Glutamatergic neuron (in vitro differentiated cells): ENCODE measurements at places on chromosomes 4 and X. TPM values are rescaled to one million over a fixed set of nuclear protein-coding genes. Genes with fewer than 3 reads are reported as not detected.

HTRA3 gene
- 0.64 TPM for total RNA-seq

OCIAD1 gene
- total RNA-seq, result 163 TPM

DNA sequence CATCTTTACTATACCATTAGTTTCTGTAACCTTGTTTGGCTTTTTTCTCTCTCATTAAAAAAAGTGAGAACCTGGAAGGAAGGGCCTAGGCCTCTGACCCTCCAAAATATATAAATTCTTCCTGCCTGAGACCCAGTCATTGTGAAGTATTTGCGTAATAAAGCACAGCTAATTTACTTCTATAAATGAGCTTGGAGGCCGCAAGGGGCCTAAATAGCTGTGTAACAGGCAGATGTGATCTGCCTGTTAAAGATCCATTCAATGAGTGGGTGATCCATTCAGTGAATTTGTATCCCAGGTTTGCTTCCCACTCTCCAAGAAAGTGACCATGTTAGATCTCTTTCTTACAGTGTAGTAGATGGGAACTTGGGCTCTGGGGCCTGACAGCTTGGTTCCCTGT is 595 bp upstream of the PYURF start:
- DNase-seq, result no peak

GRCh38 chr4:77006753-77007353 is 57.3 kb downstream of the SEPTIN11 start:
- DNase-seq, result no peak

- DNase-seq, result no peak
Measured at GRCh38 chrX:81120258-81120935, 81.3 kb downstream of the HMGN5 start.

DNA sequence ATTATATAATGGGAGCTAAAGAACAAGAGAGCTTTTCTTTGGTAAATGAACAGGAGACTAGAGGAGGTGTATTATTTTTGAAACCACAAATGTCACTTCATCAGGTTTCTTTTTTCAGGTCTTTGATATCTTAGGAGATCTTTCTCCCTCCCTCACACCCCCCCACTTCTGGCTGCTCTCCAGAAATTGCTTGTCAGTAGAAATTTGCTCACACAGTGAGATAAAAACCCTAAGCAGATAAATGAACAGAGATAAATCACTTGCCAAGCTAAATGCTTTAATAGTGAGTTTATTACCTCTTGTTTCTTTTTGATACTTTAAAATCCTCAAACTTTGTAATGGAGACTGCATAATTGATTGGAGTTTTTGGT is 421.2 kb upstream of the TENM3 start:
- no peak for DNase-seq

GRCh38 chr4:53273726-53274125 is 92.1 kb downstream of the SCFD2 start:
- DNase-seq, result no peak

SMARCA5 gene
- 107 TPM for total RNA-seq

GRCh38 chrX:66042307-66043077 is 2.6 kb upstream of the VSIG4 start:
- DNase-seq, result no peak

DNA sequence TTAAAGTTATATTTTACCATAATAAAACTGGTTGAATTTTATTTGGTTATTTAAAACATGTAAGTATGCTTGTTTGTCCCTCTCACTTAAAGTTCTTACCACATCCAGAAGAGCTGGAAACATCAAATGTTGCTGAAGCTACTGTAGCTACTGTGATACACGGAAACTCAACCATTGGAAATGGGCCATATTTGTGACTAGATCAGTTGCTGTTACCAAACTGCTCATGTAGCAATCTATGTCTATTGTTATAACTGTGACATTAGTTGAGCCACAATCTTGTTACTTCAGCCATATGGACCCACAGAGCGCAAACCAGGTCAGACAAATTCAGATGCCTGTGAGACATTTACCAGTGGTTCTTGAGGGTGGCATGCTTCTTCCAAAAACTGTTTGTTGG is 41.6 kb downstream of the NDNF start:
- DNase-seq, result no peak

DMRTC1 gene
- total RNA-seq, result 1.4 TPM

GAGE2A gene
- not detected for total RNA-seq

UGT2B15 gene
- total RNA-seq, result not detected

DCAF12L2 gene
- 0.51 TPM for total RNA-seq

- DNase-seq, result no peak
Measured at GRCh38 chr4:42555828-42556227, 101.1 kb downstream of the ATP8A1 start.

PDE6B gene
- total RNA-seq, result 2.3 TPM

GRCh38 chr4:12439633-12440305 is 1011.1 kb upstream of the HS3ST1 start:
- no peak for DNase-seq

DNA sequence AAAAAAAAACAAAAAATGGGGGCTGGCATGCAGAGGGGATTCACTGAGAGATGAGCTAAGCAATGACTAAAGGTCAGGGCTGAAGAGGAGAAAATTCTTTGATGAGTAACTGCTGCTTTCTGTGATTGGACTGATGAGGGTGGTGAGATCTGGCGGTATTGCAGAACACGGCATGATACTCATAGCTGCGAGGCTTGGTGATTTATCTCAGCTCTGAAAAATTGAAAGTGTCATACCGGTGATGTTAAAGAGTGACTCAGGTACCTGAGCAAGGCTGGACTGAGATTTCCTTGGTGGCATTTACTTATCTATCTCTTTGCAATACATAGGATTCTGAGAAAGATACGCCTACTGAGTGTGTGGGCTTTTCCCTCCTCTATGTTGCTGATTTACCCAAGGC is 204.1 kb upstream of the DDX53 start:
- DNase-seq, result no peak

NPY1R gene
- 0.54 TPM for total RNA-seq

CXCL9 gene
- total RNA-seq, result not detected

CFAP47 gene
- 0.17 TPM for total RNA-seq

DNA sequence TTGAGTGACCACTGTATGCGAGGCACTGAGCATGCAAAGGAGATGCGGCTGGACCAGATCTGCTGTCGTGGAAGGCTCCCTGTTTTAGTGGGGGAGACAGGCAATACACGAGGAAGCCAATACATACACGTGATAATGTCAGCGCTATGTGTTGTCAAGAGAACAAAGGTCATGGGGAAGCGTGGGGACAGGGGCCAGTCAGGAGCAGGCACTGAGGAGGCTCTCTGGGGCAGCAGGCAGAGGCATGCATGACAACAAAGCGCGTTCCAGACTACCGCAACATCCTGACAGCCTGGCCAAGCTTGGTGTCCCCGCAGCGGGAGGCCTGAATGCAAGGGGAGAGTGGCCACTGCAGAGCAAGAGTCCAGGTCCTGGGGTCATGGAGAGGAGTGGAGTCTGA is 61.9 kb downstream of the DCTD start:
- DNase-seq, result no peak

DNA sequence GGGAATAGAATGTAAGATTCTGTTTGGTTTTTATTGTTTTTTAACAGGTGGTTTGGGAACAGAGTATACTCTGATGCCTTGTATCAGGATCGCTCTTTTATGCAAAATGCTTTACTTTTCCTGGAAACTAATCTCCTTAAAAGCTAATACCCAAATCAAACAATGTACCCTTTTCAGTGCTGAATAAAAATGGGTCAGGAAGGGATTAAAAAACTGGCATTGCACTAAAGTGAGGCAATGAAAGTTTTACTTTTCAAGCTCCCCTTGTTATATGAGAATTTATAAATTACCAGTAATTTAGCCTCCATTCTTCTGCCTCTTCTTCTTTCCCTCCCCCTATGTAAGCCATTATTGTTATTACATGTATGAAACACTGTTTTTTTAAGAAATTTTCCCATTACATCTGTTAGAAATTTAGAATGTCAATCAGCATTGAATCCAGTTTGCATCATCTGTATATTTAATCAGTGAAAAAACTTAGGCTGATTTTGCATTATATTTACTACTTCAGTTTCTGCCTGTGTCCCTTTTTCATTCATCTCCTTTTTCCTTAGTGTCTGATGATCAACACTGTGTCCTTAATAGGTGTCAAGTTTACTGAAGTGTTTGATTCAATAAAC is 89.7 kb upstream of the NPNT start:
- DNase-seq, result no peak

PAGE2 gene
- total RNA-seq, result not detected

- DNase-seq, result no peak
Measured at GRCh38 chrX:70423936-70424675, 992 bp downstream of the GDPD2 start.

- DNase-seq, result no peak
Measured at GRCh38 chr4:167114416-167114971, 119.8 kb downstream of the SPOCK3 start.

VAMP7 gene
- 19.5 TPM for total RNA-seq

DNA sequence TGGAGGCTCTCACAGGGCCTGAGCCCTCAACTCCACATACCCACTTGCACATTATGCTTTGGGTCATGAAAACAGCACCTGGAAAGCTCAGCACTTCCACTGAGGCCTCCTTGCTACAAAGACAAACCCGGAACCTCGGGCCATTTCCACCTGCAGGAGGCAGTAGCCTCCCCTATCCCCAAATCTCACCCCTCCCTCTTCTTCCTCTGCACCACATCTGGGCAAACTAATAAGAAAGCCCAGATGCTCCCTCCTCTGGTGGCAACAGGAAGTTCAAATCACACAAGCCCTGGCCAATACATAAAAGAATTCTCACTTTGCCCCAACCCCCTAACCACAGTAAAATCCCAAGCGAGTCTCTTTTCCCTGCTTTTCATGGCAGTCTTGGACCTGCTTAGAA is 136.4 kb downstream of the MAPK10 start:
- DNase-seq, result no peak

DNA sequence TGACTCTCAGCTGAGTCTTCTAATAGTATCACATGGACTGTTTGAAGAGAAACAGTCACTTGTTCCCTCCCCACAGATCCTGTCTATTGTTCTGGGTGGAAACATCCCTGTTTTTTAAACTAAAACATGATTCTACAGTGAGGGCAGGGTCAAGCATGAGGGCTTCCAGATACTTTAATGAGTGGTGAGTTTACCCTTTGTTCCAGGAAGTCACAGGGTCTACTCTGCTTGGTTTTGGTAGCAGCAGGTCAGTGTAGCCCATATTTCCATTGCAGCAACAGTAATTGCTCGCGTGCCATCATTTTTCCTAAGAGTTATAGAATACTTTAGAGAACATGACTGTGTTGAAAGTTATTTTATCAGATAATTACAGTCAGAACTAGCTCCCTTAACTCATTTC is 87.4 kb downstream of the ZNF732 start:
- no peak for DNase-seq

DNA sequence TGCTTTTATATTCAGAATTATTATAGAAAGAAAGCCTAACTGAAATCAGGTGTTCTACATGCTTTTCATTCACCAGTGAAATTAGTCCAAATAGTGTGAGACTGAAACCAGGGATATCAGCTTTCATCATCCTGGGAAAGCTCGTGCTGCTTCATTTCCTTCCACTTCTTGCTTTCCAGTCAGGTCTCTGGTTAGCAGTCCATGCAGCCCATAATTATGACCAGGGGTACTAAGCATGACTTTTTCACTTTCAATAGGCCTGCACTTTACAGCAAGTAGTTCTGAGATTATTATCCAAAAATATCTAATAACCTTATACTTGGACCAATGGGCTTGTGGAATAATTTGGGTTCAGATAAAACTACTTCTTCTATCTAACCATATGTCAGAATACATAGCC is 673.2 kb upstream of the MAGEB2 start:
- no peak for DNase-seq

DNA sequence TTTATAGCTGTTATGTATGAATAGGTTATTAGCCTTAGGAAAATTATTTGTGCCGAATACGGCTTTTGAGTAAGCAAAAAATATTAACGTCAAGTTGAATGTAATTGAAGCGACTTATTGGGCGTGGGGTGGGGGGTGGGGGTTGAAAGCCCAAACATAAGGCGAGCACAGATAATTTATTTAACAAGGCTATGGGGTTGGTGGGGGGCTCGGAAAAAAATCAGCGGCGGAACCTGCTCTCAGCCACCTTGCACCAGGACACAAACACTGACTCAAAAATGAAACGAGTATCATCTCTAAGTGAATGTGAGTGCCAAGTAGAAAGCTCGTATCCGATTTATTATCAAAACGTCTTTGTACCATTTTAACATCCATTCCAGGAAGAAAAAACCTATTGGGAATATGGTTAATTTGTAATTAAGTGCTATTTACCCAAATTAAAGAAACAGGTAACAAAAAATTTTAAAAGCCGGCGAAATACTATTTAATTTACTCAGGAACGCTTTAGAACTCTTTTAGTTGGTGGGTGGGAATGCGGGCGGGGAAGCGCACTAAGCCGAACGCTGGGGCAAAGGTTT is 902 bp upstream of the LARP1B start:
- DNase-seq, result no peak

GNRHR gene
- total RNA-seq, result not detected

DNA sequence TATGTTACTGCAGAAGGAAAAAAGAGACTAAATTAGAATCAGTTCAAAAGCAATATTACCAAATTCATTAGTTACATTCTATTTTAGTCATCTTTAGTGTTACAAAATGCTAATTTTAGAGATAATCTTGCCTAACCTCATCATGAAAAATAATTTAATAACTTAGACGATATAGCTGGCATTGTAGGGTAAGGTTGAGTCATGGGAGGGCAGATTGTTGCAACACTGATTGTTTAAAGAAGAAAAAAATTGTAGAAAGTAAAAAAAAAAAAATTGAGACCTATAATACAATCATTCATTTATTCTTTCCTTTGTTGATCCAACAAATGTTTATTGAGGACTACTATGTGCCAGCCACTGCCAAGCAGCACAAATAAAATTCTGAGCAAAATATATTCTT is 330.9 kb downstream of the GBA3 start:
- DNase-seq, result no peak

DNA sequence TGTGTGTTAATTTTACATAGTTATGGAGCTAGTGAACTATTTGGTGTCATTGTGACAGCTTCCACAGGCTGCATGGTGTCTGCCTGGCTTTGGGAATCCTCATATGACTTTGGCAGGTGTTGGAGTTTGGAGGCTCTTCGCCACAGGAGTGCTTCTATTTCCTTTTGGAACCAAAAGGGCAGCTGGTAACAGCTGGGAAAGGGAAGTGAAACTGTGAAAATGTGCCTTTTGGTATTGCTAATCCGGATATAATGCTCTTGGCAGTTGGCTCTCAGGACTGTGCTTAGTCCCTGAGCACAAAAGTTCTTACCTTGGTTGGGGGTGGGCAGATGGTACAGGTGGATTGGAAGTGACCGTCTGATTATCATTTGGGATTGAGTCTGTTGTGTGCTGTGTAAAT is 18.1 kb downstream of the OFD1 start:
- DNase-seq, result no peak

DNA sequence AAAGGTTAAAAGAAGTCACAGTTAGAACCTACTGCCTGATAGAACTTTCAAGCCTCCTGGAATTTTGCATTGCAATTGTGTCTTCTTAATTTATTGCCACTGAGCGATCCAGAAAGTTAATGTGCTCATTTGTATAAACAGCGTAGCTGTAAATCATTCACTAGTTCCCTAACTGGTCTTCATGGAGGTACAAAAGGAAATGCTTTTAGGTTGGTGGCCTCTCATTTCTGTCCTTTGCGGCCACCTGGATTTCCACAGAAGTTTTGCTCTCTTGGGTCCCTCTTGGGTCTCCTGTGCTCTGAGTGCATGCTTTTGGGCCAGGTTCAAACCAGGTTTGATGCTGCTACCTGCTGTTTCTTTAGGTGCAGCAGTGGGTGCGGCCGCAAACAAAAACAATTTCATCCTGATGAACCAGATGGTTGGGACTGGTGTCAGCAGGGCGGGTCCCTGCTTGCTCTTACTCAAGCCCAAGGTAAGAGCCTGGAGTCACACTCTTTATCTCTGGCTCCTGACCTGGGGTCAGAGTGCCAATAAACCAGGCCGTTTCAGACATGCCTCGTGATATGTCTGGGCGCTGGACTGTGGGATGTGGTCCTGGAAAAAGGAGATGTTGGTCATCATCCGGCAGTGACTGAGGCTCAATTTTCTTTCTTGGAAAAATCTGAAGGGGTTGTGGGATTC is 270.1 kb downstream of the PTTG2 start:
- no peak for DNase-seq
